Stimulated activated CD8-positive, alpha-beta memory T cell treated with anti-CD3 and anti-CD28 coated beads, Interleukin-7, amount 100 ng/mL, for 1 hour (primary cell): ENCODE measurements at places on chromosomes 5 and 9.

GRCh38 chr9:129895376-129896268, 60.4 kb downstream of the USP20 start:
- no peak for DNase-seq

GRCh38 chr9:129270205-129270604, 92.1 kb upstream of the IER5L start:
- no peak for DNase-seq

DNA sequence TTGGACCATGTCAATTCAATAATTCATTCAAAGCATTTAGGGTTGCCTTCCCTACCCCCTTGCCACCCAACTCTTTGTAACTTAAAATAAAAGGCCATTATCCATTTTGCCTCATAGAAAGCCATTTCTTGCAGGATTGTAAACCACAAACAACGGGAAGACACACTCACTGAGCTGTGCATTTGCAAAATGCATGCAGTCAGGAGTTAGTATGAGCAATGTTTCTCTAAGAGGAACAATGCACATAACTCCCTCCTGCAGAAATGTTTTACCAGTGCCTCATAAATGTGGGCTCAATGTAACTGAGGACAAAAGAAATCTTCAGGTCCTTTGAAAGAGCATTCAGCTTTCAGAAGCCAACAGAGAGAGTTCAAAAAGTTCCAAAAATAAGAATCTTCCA, 98.5 kb upstream of the ABCA1 start:
- no peak for DNase-seq

DNA sequence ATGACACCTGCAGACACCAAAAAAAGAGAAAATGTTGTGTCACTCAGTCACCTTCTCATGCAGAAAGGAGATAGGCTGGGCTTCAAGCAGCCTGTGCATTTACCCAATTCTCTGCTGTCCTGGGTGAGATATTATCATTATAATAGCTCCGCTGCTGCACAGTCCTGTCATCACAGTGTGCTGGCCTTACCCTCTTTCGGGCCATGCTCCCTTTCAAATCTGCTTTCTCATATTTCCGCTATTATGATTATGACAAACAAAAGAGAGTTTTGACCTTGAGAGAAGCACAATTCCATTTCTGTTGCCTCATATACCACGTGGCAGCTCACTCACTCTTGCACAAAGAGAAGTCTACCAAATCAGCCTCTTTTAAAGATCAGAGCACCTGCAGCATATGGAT, 1350.1 kb upstream of the ACO1 start:
- no peak for DNase-seq

DNA sequence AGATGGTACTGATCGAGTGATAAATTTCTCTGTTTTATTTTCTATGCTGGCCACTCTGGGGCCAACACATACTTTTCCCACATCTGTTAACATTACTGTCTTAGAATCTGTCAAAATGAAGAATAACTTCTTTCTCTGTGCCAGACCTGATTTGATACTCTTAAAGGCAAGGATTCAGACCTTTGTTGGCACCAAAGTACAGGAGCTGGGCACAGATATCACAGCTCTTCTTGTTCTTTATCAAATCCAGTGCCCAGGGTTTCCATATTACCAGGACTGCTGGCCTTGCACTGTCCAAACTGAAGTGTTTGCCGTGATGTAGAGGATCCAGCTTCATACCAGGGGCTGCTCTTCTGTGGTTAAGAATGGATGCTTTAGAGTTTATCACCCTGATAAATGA, 20.9 kb downstream of the ZNF474 start:
- DNase-seq = no peak

DNA sequence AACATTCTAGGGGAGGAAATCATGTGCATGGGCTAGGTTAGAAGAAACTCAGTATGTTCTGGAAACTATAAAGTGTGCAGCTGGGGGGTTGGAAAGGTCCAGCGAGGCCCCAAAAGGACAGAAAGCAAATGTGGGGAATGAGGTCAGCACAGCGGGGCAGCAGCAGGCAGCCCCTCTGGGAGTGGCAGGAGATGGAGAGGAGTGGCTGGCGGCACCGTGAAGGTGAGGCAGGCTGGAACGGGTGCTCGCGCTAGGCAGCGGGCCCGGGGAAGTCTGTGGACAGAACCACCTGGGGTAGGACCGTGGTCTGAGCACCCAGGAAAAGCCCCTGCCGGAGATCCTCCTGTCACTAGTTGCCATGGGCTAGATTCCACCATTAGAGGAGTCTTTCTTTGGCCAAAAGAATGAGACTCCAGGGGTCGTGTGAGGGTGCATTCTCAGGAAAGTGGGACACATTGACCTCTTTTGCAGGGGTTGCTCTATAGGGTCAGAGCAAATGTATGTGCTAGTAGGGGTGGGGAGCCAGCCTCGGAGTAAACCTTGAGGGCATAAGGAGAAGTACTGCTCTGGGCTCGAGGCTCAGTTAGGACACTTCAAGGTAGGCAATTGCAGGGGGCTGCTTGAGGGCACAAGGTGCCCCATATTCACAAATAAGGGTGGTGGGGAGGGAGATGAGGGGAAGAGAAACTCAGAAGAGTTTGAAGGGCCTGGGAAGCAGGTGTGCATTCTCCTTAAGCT, 61.2 kb downstream of the IL6ST start:
- DNase-seq = no peak

- DNase-seq = no peak
Measured at GRCh38 chr9:4490705-4491625, 697 bp downstream of the SLC1A1 start.
